H7 (cell line): ENCODE measurements at places on chromosomes 4 and X.

GRCh38 chr4:6272863-6273660, 3.4 kb downstream of the WFS1 start:
- DNase-seq, result no peak

- DNase-seq, result no peak
These were observed 33.8 kb upstream of the NAP1L5 start for GRCh38 chr4:88731381-88731780.

DNA sequence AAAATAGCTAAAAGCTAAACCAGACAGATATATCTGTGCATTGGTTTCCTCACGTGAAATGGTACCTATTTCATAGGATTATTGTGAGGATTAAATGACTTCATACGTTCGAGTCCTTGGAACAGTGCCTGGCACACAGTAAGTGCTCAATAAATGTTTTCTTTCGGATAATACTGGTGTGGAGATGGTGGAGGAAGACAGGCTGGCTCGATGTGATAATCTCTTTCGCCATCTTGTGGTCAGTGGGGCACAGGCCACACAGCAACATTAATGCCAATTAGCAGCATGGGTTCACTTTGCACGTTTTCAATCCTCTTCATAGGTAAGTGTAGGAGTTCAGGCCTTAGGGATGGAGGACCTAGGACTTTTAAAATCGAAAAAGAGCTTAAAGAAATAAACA, 9.3 kb downstream of the PAGE4 start:
- peak; percentile 38 for DNase-seq

DNA sequence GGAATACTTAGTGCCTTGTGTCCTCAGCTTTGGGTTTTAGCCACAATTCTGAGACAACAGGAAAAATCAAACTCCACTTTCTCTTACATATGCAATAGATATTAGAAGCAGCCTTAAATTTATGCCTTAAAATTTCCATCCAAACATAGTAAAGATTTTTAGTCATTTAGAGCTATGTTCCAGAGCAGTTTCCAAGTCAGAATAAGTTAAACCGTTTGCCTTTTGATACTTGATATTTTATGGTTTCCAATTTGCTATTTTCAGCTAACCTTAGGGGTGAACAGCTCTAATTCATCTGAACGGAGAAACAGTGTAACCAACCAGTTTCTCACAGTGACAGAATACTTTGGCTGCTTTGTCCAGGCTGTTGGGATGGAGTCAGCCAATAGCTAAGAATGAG, 125.8 kb upstream of the RXFP1 start:
- no peak for DNase-seq

DNA sequence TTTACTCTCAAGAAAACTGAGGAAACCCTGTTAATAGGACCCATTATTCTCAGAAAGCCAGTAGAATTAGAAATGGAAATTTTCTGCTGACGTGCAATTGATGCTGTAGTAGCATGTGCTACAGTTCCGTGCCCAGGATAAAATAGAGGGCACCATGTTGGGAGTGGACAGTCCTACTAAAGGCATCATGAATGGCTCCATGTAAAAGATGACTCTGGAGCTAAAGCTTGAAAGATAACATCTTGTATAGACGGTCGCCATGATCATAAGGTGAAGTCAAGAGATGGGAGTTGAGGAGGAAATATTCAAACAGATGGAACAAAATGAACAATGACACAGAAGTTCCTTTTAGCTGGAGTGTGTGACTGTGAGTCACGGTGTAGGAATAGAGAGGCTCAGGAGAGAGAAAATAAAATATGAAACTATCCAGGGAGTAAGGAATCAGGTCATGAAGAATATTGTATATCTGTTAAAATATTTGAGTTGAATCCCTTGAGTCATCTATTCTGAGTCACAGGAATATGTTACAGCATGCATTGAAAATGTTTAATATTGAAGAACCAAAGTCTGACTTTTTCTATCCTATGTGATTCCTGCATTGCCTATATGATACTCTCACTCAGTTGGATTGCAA, 31.8 kb downstream of the ANXA10 start:
- no peak for DNase-seq

DNA sequence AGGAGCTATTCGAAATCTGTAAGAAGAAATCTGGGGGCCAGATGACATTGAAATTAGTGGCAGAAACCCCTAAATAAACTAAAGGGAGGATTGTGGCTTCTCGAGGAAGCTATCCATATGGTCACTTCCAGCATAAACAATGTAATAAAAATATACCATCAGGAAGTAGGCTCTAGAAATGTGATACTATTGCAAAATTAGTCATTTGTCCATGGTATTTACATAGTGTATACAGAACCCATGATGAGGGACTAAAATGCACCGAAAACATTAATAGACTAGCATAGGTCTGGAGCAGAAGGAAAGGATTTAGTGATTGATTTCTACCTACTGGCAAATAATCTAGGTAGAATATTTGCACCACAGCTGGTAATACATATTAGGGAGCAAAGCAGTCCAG, 1344.0 kb downstream of the FSTL5 start:
- no peak for DNase-seq

DNA sequence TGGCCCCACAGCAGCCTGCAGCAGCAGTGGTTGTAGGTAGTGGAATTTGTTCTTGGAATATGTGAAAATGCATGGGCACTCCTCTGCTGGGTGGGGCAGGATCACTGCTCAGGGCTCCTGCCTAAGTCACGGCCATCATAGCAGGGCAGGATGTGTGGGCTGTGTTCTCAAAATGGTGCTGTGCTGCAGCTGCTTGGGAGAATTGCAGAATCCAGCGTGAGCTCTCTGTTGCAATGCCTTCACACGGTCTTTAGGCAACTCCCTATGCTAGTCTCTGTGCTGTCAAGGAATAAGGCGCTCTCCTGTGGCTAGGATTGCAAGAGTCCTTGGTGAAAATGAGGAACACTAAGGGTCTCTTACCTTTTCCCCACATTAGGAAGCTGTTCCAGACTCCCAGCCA, 42.9 kb downstream of the F8 start:
- DNase-seq, result no peak

- DNase-seq, result peak; percentile 15
These were observed 4.3 kb downstream of the TMPRSS11E start for GRCh38 chr4:68451246-68452211.

DNA sequence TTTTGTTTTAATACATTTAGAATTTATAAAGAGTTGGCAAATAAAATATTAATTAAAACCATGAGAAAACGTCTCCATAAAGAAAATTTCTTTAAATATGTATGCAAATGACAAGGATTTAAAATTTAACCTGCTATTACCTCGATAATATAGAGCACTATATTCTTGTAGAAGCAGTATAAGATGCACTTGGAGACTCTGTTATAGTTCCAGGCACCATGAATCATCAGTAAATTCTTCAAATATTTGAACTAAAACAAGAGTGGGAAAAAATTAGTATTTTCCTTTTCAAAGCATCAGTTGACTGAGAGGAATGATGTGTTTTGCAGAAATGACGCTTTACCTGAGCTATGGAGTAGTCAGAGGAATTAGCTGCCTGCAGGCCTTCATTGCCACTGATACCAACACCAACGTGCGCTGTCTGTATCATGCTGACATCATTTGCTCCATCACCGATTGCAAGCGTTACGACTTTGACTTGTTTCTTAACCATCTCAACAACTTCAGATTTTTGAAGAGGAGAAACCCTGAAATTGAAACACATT, 67.3 kb downstream of the SHISA3 start:
- DNase-seq, result no peak

- DNase-seq, result peak; percentile 8
These were observed 9.0 kb downstream of the ARAP2 start for GRCh38 chr4:36235306-36235705.

GRCh38 chr4:8372506-8372905, 68.0 kb downstream of the ACOX3 start:
- no peak for DNase-seq

- no peak for DNase-seq
These were observed 9.9 kb upstream of the ZCCHC4 start for GRCh38 chr4:25302626-25303025.

GRCh38 chrX:28609003-28609402, 21.8 kb downstream of the IL1RAPL1 start:
- DNase-seq, result no peak

DNA sequence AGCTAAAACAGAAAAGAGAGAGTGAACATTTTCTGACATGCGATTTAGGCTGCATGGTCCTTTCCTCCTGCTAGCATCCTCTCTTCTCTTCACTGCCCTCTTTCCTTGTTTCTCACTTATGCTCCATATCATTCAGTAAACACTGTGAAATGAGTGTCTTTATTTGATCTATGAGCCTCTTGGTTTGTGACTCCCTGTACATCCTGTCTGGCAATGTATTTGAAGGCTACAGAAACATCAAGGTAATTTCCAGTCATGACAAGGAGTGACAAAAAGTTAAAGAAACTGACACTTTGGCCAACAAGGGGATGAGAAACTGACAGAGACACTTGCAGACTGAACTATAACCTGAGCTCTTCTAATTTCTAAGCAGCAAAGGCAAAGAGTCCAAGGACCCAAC, 8.7 kb downstream of the FTHL17 start:
- DNase-seq, result no peak

GRCh38 chrX:24858004-24858746, 157.6 kb downstream of the ARX start:
- DNase-seq, result no peak

- no peak for DNase-seq
These were observed 138.9 kb downstream of the MAPK10 start for GRCh38 chr4:86221002-86221401.

DNA sequence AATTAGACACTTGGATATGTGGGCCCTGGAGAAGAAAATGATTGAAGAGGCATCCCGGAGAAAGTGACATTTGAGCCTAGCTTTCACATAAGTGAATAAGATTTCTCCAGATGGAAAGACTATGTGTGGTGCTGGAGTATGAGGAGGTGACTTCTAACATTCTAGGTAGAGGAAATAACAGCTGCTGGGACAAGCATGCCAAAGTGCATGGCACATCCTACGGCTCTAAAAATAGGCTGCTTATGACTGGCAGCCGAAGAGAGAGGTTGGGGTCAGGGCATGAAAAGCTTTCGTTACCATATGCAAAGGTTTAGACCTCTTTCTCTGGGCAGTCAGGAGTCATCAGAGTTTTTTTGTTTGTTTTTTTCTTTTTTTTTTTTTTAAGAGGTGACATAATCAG, 142.0 kb downstream of the SOX3 start:
- no peak for DNase-seq

- no peak for DNase-seq
These were observed 76.2 kb upstream of the TEX13D start for GRCh38 chrX:124256216-124256615.

DNA sequence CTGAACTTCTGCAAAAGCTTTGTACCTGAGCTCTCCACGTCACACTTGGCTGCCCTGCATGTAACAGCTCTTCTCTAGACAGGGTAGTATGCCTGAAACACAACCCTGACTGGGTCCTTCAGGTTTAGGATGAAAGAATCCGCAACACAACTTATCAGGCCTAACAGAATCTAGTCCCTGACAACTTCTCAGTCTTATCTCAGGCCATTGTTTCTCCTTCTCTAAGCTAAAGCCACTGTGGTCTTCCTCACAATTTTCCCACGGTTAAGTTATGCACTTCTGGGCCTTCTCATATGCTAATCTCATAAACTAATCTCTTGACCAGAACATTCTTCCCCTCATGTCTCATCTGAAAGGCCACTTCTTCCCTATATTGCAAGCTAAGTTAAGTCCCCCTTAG, 10.8 kb upstream of the TMPRSS11B start:
- no peak for DNase-seq

GRCh38 chr4:7941965-7942496, 2.4 kb upstream of the AFAP1 start:
- DNase-seq, result no peak

- no peak for DNase-seq
These were observed 444.9 kb downstream of the RAPGEF2 start for GRCh38 chr4:159547645-159548308.

DNA sequence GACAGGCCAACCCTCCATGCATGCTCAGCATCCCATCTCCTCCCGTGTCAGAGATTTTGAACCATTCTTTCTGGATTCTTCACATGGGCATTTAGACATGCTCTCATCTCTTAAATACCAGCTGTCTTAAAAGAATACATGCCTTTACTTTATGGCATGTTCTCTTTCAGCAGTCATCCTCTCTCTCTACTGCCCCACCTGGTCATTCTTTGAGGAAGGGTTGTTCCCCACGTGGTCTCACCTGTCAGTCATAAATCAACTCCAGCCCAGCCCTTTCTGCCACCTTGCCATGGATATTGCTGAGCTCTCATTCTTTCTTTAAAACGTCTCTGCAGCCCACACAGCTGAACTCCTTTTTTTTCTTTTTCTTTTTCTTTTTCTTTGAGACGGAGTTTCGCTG, 111.3 kb downstream of the ARHGAP10 start:
- DNase-seq, result peak; percentile 45

- no peak for DNase-seq
These were observed 62.3 kb upstream of the RELL1 start for GRCh38 chr4:37748485-37748884.

GRCh38 chr4:101761405-101761804, 29.1 kb upstream of the BANK1 start:
- no peak for DNase-seq

GRCh38 chr4:88879991-88880390, 177.0 kb downstream of the FAM13A start:
- DNase-seq, result no peak

GRCh38 chrX:63754136-63754859, 30.7 kb downstream of the ARHGEF9 start:
- no peak for DNase-seq

GRCh38 chr4:183733181-183733580, 74.1 kb downstream of the TRAPPC11 start:
- DNase-seq, result no peak

DNA sequence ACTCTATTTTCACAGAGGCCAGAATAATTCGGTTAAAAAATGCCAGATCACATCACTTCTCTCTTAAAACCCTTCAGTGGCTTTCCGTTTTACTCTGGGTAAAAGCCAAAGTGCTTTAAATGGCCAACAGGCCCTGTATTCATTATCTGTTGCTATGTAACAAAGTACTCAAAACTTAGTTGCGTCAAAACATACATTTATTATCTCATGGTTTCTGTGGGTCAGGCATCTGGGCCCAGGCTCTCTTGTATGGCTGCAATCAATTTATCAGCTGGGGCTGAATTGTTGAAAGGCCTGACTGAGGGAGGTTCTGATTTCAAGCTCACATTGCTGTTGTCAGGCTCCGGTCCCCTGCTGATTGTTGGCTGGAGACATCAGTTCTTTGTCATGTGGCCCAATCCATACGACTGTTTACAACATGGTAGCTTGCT, 72.7 kb upstream of the H2AZ1 start:
- peak; percentile 20 for DNase-seq

DNA sequence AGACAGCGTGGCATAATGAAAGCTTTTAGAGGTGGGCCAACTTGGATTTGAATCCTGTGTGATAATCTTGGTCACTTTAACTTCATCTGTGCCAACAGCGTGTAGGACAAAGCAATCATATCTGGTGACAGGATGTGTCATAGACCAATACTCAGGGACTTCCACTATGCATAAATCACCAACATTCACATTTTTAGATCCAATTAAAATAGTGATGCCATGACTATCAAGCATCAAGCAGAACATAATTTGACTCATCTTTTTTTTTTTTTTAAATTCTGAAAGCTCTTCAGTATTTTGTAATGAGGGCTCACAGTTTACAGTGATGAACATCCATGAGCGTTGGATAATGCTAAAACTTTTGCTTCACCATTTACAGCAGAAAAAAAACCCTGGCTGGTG, 27.3 kb upstream of the RAPGEF2 start:
- DNase-seq, result no peak
